Lower leg skin (tissue), 4 donors: ENCODE measurements at places on chromosomes 1 and 21. TPM values are rescaled to one million over a fixed set of nuclear protein-coding genes. Genes with fewer than 3 reads are reported as not detected.
A peak's percentile ranks its signal among the peaks of the same experiment; 100 is the strongest.

DNA sequence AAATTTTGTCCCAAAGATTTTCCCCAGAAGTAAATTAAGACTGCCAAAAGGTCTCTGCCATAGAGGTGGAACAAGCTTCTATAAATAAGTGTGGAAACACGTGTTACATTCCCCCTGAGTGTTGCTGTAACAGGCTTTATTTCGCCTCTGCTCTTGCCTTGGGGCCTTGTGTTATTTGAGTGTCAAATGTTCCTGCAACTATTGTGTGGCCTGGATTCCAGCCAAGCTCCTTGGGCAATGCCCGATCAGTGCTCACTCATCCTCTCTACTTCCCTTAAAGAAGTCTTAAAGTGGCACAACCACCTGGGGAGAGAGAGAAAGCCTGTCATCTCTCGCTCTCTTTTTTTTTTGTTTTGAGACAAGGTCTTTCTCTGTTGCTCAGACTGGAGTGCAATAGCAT is 156.7 kb downstream of the NR5A2 start:
- peak; percentile 84 for DNase-seq

GRCh38 chr1:160401487-160401805 is 1.1 kb downstream of the VANGL2 start:
- DNase-seq = no peak

- DNase-seq = no peak
Observed at GRCh38 chr1:161994175-161994668, 29.4 kb downstream of the OLFML2B start.

DNA sequence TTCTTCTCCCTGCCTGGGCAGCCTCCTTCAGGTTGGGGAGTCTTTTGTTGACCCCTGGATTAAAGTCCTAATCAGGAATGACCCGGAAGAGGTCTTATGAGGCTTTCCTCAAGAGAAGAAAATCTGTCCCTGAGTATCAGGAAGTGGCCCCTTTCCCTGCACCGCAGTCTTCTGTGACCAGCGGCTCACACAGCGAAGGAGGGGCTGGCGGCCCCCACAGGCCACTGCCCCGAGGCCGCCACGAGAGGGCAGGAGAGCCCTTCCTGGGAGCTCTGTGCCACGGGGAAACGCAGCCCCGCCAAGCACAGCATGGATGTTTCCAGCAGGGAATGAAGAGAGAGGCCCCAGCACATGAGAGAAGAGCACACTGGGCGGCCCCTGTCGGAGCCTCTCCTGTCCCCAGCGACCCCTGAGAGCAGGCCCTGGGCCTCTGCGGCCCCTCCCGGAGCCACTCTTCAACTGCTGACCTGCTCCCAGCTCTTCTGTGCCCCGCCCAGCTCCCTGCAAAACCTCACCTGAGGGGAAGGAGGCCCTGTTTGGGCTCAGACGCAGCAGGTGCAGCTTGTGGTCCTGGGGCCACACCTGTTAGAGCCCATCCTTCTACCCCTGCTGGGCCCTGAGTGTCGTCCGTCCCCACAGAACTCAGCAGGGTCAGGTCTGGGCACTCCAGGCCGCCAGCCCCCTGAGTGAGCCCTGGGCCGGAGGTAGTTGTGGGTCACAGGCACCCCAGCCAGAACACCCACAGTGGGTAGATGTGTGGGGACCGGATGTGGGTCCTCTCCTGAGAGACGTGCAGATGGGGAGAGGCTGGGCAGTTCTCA is 4.9 kb upstream of the POFUT2 start:
- DNase-seq = no peak

GRCh38 chr1:233744779-233745513 is 131.0 kb downstream of the KCNK1 start:
- DNase-seq = no peak

The HTR6 gene
- total RNA-seq = not detected

The LRIF1 gene
- 9.1 TPM for total RNA-seq
